ENCODE measurements at places on chromosomes 7 and 10. TPM values are rescaled to one million over a fixed set of nuclear protein-coding genes. Genes with fewer than 3 reads are reported as not detected.
A peak's percentile ranks its signal among the peaks of the same experiment; 100 is the strongest.

GRCh38 chr7:56537952-56538351 lies 421.7 kb upstream of the NUPR2 start:
- H3K27me3 ChIP-seq: no peaks in the 10 kb centered on the region
- no peak overlapping the region for H3K27ac ChIP-seq
- DNase-seq: peak; percentile 40
- H3K4me1 ChIP-seq: no peaks in the 10 kb centered on the region

DNA sequence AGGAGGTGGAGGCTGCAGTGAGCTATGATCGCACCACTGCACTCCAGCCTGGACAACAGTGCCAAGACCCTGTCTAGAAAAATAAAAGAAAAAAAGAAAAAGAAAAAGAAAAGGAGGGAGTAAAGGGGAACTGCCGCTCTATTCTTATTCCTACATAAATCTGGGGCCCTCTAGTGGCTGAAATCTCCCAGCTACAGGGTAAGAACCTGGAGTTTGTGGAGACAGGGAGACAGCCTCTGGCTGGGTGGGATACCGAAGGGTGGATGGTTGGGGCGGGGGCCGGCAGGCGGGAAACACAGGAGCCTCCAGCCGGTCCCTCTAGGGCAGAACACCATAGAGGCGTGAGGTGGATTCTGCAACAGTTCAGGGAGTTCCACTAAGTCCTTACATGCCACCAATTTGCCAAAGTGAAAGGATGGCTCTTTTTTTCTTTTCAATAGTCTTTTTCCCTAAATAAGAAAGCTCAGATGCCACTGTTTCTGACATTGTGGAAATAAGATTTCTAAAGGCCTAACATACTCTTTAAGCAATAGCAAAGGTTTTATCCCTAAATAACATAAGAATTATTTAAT lies 117.3 kb downstream of the SVIL start:
- no peak for DNase-seq

The NEURL1 gene
- total RNA-seq: 0.14 TPM

The CALY gene
- total RNA-seq: not detected

The PDIA4 gene
- 32.3 TPM for total RNA-seq

Measured in left ventricle myocardium inferior (tissue), 1 donor.